ENCODE measurements at places on chromosomes 6 and 20. TPM values are rescaled to one million over a fixed set of nuclear protein-coding genes. Genes with fewer than 3 reads are reported as not detected.

- no peak for DNase-seq
Observed at GRCh38 chr6:25537349-25538018, 114.5 kb upstream of the SCGN start.

LZTS3 gene
- 9.9 TPM for total RNA-seq

DNA sequence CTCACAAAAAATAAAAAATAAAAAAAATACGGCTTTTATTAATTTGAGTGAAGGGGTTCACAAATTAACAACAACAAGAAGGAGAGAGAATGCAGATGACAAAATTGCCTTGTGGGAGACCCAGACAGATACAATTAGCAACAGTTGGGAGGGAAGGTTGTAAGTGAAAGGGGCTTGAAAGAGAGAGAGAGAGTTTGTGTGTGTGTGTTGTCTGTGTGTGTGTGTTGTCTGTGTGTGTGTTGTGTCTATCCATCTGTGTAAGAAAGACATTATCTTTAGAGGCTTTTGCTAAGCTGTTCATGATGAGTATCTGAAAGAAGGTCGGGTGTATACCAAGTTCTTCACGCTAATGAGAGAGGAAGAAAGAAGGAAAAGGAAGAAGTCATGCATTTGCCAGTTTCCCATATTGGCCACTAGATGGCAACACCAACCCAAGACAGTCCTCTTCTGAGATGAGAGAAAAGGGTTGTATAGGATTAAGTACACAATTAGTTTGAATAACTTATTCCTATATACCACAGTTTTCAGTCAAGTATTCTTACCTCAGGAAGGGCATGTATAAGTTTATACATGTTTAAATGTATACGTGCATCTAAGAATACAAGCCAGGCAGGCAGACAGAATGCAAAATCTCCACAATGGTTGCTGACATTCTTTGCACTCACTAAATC is 63.7 kb upstream of the CD2AP start:
- no peak for DNase-seq

- DNase-seq = no peak
Observed at GRCh38 chr20:600141-600540, 10.0 kb downstream of the TCF15 start.

DNA sequence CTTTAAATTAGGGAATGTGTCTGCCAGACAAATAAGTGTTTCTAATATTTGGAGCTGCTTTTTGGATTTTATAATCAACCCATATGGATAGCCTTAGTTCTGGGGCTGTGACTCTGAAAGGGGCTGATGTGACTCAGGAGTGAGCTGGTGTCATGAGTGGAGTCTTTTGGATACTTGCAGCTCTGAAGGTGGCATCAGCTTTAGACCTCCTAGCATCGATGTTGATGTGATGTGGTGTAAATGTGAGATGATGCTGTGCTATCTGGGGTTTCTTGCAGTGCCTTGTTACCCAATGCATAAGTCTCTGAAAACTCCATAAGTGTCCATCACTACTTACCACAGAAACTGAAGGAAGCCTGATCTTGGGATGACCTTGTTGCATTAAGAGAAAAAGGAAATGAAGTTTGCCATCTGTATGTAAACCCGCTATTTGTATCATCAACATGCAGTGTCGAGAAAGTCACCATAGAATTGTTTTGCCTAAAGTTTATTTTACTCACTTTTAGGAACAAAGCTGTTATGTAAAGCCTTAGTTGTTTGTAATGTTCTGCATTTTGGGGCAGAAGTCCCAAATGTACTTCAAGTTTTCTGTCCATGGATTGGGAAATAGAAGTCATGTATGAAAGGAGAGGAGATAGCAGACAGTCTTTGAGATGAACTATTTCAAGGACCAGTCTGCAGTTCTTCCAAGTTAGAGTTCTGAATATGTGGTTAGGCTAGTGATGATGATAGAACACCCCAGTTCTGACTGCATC is 8.0 kb downstream of the FOXO3 start:
- DNase-seq = no peak

DNA sequence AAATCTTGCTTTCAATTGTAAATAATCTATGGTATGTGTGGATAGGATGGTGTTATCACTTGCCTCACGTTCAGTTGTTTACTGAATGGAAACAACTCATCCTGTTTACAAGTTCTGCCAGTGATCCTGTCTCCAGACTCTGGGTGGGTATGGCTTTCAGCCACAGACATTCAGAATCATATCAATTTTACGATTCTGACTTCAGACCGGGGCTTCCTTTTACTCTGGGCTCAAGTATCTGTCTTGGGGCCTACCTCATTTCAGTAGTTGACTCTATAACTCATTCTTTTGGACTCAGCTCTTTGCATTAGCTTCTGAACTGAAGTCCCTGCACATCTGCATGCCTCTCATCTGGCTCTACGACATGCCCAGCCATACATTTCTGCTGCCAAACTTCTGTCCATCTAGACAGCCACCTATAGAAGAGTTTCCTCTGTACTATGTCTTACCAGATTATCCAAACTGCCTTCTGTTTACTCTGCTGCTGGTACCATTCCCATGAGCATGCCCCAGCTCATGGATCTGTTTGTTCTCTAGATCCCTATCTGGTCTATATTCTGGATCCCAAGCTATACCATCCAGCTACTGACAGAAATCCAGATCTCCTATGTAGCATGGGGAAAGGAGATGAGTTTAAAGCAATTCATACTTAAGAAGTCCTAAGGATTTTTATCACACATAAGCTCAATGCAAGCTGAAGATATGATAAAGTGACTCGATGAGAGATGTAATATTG is 34.3 kb downstream of the FYN start:
- DNase-seq = no peak

- peak; percentile 70 for DNase-seq
Observed at GRCh38 chr6:34055223-34055933, 90.5 kb downstream of the GRM4 start.

DNA sequence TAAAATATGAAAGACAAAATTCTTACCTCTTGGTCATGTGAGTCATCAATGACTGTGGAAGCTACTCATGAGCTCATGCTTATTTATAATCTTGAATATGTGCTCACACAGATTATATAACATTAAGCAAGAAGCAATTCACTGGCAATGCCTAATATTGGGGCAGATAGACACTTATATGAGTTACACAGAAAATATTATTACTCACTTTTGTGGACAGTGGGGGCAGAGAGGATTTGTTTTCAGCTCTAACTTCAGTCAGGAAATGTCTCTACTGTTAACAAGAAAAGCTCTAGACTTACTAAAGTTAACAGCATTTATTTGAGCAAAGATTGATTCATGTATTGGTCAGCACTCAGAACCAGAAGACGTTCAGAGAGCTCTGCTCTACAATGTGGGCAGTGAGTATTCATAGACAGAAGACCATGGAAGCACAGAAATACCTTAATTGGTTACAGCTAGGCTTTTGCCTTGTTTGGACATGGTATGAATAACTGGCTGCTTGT is 85.8 kb upstream of the AHI1 start:
- no peak for DNase-seq

DNA sequence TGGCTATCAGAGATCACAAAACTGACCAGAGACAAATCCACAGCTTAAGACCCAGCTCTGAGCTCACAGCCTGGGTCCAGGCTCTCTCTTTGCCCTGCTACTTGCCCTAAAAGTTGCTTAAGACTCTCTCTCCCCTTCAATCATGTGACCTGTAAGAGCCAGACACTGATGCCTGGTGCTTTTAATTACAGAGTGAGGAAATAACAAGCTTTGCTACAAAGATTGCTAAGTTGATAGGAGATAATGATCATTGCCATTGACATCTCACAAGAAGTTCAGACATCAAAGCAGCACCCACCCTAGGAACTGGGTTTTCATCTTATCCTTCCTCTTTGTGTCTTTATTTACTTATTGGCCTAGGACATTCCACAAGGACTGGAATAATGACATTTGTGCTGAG is 125.9 kb upstream of the CD93 start:
- no peak for DNase-seq

DNA sequence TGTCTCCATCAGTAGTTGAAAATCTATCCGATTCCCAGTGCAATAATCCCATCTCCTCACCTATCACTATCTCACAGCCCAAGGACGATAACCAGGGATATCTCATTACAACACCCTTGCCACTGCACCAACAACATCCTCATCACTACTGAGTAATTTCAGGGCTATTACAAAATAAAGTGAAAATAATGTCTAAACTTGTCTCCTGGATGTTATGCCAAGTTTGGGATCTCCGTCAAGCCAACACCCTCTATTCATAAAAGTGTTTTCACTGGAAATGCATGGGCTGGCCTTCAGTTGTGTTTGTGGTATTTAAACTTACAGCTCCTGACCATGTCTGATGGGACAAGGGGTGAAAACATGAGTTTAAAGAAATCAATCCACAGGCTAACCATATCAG is 42.0 kb upstream of the STMND1 start:
- no peak for DNase-seq

DNA sequence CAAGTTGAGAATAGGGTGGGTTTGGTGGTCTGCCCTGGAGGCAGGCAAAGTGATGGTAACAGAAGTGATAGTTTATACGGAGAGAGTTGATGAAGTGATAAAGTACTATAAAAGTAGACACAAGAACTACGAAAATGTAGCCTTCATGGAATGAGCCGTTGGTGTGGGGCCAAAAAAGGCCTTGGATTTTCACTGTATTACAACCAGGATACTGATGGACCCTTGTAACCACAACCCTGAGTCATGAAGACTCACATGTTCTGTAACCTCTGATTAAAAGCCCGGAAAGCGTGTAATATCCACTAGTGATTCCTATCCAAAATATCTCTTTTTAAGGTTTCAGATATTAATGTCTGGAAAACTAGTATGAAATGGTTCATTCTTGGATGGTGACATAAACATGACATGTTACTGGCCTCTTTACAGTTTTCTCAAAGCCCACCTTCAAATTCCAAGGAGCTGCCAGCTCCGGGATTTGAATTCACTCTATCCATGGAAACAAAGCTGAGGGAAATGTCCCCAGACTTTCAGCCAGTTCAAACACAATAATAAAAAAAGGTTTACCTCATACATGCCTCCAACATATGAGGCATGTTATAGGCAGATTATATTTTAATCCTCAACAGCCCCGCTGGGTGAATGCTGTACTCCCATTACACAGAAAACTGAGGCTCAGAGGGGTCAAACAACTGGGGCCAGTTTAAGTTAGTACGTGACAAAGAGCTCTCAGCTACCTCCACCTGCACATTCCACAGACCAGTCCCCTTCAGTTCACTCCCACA is 55.4 kb downstream of the MRPL14 start:
- no peak for DNase-seq

SOBP gene
- total RNA-seq = 2.5 TPM

- peak; percentile 74 for DNase-seq
Observed at GRCh38 chr20:35663516-35664465, 909 bp downstream of the CPNE1 start.

GRCh38 chr6:45586216-45587171 is 208.8 kb upstream of the SUPT3H start:
- peak; percentile 25 for DNase-seq

DNA sequence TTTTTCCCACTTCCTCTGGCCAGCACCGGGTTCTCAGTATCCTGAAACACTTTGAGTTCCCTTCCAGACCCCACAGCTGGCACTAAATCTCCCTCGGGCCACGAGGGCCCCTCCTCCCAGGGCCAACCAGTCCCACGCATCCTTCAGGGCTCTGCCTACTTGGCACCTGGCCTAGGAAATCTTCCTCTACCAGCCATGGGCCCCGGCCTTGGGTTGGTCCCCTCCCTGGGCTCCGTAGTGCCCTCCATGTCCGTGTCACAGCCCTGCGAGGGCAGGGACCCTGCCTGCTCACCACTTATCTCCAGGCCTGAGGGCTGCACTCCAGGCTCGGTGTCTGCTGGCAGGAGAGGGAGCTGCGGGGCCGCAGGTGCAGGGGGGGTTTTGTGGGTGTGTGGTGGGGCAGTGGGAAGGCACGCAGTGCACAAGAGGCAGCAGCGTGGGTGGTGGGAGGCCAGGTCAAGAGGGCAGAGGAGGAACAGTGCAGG is 48.8 kb upstream of the CDH22 start:
- DNase-seq = no peak

ADGRF4 gene
- total RNA-seq = 3.9 TPM

MCCD1 gene
- total RNA-seq = not detected

SIRPD gene
- not detected for total RNA-seq

DNA sequence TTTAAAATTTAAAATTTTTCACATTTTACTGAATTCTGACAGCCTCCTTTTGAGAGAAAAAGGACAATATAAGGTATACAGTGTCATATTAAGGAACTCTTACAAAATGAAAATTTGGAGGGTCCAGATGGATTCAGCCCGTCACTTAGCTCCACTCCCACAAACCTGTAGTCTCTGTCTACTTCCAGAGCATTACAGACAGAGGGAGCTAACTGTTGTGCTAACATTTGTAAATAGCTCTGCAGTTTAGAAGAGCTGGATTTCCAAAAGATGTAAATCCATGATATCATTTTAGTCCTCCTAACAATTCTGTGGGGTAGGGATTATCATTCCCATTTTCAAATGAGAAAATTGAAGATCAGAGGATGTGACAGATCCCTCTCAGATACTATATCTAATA is 16.1 kb upstream of the SERINC3 start:
- no peak for DNase-seq

DNA sequence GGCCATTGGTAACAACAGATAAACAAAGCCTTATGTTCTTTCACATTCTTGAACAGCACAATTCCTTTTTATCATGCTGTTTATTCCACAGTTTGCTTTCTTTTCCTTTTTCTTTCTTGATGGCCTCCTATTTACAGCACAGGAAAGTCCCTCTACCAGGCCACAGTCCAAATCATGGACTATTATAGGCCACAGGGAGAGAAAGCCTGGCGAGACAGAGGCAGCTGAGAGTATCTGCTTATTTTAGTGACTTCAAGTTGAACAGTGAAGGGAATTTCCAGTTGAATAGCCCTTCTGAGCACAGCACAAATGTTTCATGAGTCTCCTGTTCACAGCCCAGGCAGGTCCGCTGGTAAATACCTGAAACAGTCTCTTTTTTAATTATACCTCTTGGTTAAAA is 263.7 kb upstream of the ARID1B start:
- DNase-seq = no peak

DNA sequence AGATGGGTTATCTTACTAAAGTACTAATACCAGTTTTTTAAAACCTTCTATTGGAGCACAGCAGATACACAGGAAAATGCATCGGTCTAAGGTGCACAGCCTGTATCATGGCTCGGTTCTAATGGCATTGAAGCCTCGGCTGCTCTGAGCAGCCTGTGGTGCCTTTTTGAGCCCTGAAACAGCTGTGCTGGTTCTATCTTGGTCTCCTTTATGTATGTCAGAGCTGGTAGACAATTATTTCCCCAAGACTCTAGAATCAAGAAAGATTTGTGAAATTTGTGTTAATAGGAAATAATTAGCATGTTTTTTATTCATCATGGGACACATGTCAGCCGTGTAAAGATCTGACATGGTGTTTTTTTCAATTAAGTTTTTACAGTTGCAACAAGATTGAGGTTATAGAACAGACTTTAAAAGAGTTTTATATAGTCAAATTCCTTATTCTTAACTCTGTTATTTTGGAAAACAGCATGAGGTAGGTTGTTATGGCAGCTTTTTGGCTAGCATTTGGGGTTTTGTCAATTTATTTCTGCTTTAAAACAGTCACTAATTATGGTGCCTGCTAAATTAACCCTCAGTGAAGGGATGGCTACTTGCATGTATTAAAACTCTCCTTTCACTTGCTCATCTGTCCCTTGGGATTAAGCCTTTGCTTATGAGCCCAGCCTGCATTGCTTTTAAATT is 40.3 kb upstream of the C20orf144 start:
- DNase-seq = no peak

- DNase-seq = no peak
Observed at GRCh38 chr20:42267793-42268384, 649.7 kb upstream of the CHD6 start.

TRIM15 gene
- total RNA-seq = 51.4 TPM

- DNase-seq = no peak
Observed at GRCh38 chr20:21498195-21498594, 15.7 kb downstream of the NKX2-2 start.
